ENCODE measurements at places on chromosomes 11 and 22.

DNA sequence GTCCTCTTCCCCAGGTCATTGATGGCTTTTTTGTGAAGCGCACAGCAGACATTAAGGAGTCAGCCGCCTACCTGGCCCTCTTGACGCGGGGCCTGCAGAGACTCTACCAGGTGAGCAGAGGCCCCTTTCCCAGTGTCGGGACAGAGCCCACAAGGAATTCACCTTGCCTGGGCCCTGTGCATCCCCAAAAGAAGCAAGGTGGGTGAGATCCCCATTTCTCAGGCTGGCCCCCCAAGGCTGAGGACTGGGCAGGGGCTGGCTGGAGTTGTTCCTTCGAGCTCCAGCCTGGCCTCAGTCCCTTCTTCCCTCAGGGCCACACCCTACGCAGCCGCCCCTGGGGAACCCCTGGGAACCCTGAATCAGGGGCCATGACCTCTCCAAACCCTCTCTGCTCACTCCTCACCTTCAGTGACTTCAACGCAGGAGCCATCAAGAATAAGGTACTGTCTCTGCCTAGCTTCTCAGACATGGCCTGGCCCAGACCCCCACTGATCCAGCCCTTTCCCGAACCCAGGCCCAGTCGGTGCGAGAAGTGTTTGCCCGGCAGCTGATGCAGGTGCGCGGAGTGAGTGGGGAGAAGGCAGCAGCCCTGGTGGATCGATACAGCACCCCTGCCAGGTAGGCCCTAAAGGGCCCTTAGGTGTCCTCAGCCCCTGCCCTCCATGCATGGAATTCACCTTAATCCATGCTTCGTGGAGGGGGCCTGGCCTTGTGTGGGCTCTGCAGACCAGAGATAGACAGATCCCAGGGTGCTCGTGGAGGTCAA, 4.7 kb downstream of the MUS81 start:
- DNase-seq: no peak

DNA sequence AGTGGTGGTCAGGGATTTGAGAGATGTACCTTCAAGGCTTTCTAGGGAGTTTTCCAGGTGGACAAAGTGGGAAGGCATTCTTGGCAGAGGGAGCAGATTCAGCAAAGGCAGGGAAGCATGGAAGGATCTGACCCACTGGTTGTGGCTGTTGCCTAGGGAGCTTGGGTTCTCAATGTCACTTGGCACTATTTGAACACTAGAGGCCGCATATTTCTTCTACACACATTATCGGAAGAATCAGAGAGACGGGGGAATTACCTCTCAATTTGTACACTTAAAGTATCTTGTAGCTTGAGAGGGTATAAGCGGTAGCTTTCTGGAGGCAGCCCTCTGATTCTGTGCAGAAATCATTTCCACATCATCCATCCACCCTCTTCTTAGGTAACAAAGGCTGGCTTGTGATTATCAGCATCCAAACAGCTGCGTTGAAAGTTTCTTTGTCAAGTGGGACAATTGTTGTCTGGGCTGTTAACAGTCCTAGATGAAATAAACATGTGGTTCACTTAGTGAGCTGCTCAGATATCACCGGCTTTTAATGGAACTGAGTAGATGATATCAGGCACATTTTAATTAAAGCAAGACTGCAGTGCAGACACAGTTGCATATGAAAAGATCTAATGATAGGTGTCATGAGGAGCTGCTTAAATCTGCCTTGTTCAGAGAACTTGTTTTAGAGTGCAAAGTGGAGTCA, 2.6 kb downstream of the NELL1 start:
- no peak for DNase-seq

DNA sequence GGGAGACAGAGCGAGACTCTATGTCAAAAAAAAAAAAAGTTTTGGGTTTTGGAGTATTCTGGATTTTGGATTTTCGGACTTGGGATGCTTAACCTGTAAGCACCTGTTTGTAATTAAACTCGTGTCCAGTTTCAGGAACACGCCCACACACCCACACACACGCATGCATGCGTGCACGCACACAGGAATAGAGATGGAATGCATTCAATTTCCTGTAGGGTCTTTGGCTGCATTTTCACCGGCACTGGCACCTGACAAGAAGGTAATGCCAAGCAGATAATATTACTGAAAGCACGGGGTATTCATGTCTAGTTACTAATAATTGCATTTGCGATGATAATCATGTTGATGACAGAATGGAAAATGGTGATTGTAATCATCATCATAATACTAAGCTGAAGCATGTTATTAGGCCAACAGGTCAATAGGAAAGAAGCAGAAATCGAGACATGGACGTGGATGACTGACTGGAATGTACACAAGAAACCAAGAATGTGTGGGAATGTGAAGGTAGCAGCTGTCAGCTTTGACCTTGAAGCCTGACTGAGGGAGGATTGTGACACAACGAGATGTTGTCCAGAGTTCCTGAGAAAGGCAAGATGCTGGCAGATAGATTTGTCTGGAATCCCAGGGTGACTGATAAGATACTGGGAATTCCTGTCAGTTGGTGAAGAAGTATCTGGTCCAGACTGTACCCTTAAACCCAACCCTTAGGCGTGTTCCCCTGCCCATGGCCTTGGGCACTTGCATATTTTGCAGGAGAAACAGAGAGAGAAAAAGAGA, 108.6 kb downstream of the SYN3 start:
- DNase-seq: no peak

GRCh38 chr11:127052404-127052803, 51.8 kb upstream of the KIRREL3 start:
- DNase-seq: no peak

DNA sequence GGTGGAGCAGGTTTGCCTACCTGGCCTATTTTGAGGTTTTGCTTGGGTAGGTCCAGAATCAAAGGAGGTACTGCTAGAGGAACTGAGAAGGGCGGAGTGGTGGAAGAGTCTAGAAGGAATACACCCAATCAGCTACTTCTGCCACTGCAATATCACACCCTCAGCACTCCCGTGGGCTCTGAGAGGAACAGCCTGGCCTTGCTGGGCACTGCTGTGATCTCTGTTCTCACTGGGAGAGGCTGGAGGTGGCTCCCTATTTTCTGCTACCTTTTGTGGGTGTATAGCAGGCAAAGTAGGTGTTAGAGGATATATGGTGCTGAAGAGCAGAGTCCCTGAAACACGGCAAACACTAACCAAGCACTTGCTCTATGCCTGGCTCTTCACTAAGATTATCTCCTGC, 25.0 kb upstream of the IGSF22 start:
- no peak for DNase-seq

- DNase-seq: no peak
Observed at GRCh38 chr11:83727251-83727650, 441.1 kb upstream of the CCDC90B start.

DNA sequence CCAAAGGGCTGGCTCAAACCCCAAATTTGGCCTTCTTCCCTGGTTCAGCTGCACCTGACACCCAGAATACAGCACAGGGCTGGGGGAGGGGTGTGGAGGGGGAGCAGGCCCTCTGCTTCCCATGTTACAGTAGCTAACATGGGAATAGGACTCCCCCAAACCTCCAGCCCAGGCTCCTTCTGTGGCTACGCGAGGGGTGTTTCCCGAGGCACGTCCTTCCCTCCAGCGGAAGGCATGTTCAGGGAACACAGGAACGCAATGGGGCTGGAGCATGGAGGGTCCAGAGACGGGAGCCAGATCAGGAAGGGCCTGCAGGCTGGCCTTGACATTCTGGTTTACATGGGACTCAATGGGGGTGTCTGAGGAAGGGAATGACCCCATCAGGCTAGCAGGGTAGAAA, 11.8 kb upstream of the IGLL1 start:
- DNase-seq: no peak

DNA sequence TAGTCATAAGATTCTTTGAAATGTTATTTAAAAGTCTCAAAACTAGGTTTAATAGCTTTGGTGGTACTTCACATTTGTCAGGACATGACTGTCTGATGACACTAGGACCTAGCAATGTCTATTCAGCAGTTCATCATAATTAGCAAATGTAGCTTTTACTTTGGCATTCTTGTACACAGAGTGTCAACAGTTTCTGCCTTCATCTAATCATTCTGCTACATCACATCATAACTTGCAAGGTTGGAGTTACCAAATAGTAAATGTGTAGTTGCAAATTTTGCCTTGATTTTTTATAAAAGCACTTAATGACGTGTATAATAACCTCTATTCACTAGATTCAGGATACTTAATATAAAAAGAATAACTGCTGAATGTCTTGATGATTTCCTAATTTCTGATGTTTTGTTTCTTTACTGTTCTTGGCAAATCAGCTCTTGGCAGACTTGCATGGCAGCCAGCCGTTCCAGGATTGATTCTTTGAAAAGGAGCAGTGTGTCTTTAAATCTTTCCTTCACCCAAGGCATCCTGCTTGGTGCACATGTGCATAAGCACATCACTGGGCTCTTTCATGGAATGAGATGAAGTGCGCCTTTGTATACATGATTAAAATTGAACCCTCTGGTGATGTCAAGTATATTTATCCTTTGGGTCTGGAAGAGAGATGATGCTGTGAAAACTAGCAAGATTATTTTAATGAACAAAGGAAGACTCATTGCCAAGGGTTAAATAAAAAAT, 12.2 kb downstream of the FBXO7 start:
- no peak for DNase-seq

DNA sequence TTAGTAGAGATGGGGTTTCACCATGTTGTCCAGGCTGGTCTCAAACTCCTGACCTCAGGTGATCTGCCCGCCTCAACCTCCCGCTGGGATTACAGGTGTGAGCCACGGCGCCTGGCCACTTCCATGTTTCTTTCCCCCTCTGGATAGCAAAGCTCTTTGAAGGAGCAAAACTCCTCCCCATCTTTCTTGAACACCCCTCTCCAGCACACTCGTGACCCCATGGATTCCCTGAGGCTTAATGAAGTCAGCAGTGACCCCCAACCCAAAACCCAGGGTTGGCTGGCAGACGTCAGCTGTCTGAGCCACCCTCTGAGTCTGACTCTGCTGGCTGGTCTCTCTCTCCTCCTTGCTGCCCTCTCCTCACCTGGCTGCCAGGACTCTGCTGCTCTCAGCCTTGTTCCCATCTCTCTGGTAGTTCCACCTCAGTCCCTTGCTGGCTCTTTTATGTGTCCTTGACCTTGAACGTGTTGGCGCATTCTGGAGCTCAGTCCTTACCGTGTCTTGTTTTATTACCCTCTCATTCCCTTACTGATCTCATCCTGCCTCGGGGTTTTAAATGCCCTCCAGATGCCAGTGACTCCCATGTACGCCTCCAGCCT, 44.5 kb downstream of the PARVG start:
- no peak for DNase-seq

- no peak for DNase-seq
Observed at GRCh38 chr22:35882211-35883030, 146.2 kb downstream of the RBFOX2 start.

DNA sequence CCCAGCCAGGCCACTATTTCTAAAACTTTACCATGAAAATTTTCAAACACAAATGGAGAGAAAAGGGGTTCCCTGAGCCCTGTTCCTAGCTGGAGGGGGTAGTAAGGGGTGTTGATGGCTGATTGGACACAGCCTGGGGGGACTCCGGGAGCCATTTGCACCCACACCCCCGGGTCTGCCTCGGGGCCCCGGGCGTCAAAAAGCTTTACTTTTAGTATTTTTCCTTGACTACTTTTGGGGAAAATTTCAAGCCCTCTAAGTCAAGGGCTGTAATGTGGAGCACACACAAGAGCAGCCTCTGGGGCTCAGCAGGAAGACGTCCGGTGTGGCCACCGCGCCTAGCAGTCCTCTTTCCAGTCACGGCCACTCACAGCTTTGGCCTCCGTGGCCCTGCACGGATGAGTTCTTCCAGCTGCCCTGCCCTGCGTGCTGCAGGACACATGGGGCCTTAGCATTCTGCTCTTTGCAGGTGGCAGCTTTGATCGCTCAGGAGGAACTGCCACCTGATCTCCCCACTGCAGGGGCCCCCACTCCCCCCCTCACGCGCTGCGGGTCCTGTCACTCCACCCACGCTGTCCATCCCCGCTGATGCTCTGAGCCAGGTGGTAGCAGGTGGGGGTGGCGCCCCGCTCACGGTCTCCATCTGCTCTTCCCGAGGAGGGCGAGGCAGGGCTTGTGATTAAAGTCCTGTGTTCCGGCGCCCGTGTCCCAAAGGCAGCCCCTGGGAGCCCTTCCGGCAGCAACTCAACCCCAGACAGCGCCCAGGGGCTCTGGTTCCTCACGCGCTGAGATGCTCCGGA, 14.4 kb downstream of the RNH1 start:
- no peak for DNase-seq

DNA sequence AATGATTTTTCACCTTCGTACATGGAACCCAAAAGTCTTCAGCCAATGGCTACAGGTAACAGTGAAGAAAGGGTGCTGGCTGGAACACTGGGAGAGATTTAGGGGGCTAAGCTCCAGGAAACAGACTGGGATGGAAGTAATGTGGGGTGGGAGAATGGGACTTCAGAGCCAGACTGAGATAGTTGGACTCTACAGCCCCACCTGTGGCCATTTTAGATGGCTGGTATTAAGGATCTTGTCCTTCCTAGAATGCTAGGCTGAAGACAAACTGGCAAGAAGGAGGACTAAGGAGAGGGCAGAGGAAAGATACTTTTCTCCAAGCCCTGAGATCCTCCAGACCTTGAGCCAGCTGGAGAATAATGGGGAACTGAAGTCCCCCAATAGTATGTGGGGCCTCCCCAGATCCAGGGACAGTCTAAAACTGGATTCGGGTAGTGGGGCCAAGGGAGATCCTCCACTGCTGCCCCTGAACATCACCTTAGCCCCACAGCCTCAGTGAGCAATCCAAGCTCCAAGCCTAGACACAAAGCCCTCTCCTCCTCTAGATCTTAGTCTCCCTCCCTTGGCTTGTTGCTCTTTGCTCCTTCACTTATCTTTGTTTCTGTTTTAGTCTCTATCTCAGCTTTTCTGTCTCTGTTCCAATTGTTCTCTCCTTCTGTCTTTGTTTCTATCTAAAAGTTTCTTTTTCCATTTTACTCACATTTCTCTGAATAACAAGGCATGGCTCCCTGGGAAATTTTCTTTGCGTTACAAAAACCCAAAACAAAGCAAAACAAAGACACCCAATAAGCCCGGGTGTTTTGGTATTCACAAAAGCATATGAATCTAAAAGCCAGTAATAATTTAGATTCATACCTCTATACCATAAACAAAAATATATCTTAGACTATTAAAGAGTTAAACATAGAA, 16.2 kb upstream of the RRAS2 start:
- no peak for DNase-seq

- no peak for DNase-seq
Observed at GRCh38 chr11:134101282-134101681, 32.4 kb downstream of the JAM3 start.

- DNase-seq: no peak
Observed at GRCh38 chr11:100890789-100891188, 203.7 kb downstream of the ARHGAP42 start.

- no peak for DNase-seq
Observed at GRCh38 chr11:13667795-13668101, 720 bp upstream of the FAR1 start.

DNA sequence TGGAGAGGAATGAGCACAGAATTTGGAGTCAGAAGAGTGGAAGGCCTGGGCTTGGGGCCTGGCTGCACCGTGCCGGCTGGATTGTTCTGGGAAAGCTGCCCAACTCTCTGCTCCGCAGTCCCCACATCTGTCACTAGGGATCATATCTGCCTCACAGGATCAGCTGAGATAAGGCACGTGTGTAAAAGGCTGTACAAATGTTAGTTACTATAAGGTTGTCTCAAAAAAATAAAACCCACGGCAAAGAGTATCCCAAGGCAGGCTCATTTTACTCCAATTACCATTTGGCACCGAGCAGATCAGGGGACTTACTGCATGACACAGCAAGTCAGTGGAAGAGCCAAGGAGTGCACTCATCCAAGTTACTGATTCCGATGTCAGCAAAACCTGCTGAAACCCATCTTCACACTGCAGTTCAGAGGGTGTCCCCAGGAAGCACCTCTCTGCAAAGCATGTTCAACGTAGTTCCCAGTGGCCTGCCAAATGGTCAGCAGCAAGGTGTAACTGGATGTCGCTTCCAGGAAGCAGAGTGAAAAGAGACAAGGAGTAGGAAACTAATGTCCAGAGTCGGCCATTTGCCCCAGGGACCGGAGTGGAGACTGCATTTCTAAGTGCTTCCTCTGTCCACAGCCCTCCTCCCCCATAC, 18.1 kb upstream of the MRTFA start:
- DNase-seq: no peak
